NCI-H146 (cell line): ENCODE measurements at places on chromosomes 12 and 14.

GRCh38 chr12:46459861-46460545, 87.4 kb upstream of the SLC38A2 start:
- no peak for DNase-seq

DNA sequence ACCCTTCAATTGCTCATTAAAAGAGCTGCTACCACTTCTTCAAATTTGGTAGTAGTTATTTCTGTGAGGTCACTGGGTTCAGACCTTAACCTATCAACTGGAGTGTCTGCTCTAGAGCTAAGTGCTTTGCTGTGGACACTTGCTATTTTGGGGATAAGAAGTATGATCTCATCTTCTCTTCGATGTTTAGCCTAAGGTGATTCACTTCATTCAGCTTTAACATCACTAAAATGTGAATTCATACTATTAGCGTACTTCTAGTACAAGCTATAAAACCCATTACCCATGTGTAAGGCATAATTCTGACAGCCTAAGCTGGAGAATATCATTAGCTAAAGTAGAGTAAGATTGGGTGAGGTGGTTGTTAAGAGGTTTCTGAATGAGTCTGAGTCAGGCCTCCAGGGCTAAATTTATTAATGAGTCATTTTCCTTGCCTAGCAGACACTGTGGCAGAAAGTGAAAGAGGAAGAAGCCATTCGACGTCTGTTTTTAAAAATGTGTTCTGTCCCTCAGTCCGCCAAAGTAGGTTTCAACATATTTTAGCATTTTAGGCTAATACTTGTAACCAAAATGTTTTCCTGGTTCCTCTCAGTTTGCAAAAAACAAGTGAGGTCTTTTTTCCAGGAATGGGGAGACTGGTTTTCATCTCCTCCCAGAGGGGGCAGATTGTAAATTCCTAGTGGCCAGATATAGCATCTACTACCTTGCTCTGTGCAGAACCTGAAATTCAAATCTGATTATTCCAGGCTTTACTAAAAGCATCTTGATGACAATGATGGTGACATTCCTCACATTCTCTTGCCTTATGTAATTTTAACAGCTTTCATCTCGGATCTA, 103.6 kb downstream of the SSPN start:
- DNase-seq: no peak

GRCh38 chr12:96404696-96405095, 4.5 kb upstream of the CDK17 start:
- no peak for DNase-seq

- DNase-seq: peak; percentile 4
Measured at GRCh38 chr14:42110167-42110566, 503.5 kb downstream of the LRFN5 start.

DNA sequence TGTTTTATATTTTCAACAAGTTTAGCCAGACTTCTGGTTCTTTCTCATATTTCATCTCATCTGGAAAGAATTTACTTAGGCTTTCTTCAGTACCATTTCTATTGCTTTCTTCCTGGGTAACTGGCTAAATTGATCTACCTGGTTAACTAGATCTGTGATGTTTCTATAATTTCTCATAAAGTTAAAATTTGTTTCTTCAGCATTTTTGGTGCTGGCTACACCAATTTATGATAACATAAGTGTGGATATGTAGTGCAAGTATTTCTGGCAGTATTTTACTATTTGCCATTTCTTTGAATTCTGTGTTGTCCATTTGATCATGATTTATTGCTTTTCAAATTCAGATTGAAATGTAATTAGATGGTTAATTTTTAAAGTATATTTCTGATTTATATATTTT, 25.9 kb downstream of the ARHGAP5 start:
- no peak for DNase-seq

DNA sequence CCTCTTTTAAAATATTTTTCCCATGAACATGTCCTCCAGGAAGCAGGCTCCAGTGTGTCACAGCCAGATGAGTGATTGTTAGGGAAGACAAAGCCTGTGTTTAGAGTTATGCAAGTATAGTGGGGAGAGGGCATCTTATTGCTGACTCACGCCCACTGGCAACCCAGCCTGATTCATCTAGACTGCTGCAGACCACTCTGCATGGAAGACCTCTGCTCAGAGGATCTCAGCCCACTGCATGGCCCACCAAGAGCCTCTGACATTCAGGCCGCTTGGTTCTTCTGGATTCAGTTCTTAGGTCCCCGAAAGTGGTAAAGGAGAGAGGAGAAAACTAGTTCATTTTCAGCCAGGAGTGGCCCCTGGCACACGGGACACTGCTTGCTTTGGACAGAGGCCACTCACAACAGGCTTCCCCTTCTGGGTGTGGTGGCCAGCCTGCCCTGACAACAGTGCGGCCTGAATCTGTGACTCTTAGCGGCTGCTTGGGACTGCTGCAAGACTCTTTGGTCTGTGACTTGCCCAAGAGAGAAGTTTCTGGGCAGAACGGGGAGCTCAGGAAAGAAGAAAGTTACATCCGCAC, 266.3 kb downstream of the ZFP36L1 start:
- DNase-seq: no peak

GRCh38 chr14:94295360-94296180, 2.5 kb upstream of the SERPINA10 start:
- DNase-seq: no peak

GRCh38 chr14:89015016-89015415, 190.6 kb downstream of the TTC8 start:
- DNase-seq: no peak

DNA sequence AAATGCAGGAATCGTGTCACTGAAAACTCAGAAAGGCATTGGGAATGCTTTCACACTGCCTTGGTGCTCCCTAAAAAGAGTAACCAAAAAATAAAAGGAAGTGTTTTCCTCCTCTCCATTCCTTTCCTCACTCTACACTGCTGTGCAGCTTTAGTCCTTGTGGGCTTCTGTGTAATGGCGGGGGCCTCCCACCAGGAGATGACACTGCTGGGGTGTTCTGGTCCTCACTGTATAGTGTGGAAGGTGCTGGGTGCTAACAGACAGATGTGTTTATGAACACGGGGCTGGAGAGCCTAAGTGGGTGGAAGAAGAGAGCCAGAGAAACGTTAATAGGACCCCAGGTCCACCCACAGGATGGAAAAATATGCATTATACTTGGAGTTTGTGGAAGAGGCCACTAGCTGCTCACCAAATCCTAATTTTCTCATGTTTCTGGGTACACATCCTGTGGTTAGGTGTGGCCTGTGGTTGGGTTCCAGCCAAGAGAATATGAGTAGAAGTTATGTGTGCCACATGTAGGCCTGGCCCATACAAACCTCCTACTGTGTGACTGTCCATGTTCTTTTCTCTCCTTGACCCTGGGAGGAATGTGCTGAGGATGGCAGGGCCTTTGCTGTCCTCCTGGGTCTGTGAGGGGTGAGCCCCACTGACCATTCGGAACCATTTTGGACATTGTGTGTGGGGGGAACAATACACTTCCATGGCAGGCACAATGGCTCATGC, 14.0 kb upstream of the C1S start:
- DNase-seq: no peak

DNA sequence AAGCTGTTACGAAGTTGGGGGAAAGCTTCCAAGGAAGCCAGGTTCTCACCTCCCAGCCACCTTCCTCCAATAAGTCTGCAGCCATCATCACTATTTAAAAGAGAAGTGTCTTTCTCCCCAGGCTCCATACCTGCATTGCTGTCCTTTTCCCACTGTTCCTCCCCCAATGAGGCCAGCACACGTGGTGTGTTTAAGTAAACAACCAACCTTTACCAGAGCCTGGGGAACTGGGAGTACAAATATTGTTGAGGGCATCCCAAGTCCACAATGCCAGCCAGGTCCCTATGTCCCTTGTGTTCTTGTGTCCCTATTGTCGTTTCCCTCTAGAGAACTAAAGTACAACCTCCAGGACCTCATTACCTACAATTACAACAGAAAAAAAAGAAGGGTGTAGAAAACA, 49.2 kb upstream of the PNMA1 start:
- peak; percentile 18 for DNase-seq

DNA sequence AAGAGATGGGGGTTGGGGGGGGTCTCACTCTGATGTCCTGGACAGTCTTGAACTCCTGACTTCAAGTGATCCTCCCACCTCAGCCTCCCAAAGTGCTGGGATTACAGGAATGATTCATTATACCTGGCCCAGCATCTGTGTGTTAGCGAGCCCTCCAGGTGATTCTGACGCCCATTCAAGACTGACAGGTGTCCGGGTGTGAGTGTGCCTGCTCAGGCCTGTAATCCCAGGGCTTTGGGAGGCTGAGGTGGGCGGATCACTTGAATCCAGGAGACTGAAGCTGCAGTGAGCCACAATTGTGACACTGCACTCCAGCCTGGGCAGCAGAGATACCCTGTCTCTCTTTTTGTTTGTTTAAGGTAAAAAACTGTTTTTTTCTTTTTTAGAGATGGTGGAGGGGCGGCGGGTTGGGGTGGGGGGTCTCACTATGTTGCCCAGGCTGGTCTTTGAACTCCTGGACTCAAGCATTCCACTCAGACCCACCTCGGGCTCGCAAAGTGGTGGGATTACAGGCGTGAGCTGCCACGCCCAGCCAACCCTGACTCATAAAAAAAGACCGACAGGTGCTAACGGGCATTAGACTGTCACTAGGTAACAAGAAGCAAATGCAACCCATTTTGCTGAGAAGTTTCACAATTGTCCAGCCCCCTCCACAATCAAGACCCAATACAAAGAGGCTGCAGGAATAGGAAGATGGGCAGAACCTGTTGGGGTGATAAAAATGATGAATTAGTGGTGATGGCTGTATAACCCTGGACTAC, 4.7 kb downstream of the VSIG10 start:
- peak; percentile 84 for DNase-seq

- DNase-seq: peak; percentile 52
Measured at GRCh38 chr12:106780010-106780631, 5.6 kb downstream of the RIC8B start.

GRCh38 chr12:57835366-57836288, 10.9 kb downstream of the CTDSP2 start:
- DNase-seq: no peak

DNA sequence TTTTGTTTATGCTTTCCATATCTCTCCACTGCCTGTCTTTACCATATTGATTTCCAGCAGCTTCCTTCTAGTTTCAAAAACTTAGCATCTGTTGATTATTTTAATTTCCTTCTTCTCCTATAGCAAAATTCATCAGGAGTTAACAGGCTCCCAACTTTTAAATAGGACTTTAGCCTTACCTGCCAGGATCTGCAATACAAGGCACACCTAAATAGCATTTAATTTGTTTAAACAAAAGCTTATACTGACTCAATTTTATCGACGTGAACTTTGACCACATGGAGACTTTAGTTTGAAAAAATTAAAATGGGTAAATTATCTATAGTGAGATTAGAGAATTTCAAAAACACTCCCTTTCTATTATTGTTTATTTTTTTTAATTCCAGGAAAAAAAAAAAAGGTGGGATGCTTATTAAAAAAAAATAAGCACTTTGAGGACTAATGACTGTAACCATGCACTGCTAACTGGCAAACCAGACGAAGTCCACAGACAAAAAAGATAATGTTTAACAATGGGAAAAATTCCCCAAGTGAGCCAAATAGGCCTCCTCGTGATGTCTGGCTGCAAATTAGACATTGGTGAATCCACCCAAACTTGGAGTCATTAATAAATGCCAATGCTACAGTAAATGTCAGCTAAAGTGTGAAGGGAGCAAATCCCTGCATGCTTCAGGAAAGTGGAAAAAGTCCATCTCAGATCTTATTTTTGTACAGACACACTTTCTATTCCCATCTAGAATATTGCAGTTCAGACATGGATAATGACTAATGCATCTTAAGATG, 40.7 kb downstream of the RMST start:
- peak; percentile 1 for DNase-seq

DNA sequence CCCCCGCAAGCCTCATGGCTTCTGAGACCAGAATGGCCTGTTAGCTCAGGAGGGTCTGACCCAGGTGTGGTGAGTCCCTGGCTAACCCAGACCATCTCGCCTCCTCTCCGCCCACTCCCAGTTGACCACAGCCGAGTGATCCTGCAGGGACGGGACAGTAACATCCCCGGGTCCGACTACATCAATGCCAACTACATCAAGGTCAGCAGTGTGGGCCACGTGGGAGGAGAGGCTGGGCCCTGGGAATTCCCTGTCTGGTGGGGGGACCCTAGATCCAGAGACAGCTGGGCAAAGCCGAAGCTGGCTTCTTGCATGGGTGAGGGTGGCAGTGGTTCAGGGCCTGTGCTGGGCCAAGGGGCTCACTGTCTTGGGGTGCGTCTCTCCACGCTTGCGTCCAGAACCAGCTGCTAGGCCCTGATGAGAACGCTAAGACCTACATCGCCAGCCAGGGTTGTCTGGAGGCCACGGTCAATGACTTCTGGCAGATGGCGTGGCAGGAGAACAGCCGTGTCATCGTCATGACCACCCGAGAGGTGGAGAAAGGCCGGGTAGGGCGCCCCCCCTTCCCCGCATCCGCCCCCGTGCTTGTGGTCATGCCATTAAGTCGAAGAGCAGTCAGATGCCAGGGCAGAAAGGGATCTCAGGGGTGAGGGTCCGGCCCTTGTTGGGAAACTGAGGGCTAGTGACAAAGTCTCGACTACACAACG, 5.0 kb downstream of the PTPN6 start:
- DNase-seq: no peak

- DNase-seq: no peak
Measured at GRCh38 chr12:119859241-119859640, 17.9 kb downstream of the CIT start.

GRCh38 chr12:24838531-24838950, 110.4 kb downstream of the BCAT1 start:
- no peak for DNase-seq

GRCh38 chr12:84542289-84542688, 370.3 kb downstream of the SLC6A15 start:
- no peak for DNase-seq

DNA sequence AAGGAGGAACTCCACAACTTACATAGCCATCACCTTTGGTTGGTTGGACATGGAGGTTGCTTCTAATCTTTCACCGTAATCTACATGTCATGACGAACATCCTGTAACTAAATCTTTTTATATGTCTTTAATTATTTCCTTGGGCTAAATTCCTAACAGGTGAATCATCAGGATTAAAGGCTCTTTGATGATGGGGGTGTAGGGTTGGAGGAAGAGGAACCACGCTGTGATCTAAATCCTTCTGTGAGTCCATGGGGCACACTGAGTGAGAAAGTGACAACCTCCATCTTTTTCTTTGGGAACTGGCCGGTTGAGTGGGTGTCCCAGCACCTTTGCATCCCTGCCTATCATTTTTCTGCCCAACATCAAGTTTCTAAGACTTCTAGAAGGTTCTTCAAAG, 31.1 kb upstream of the MAP1LC3B2 start:
- no peak for DNase-seq

DNA sequence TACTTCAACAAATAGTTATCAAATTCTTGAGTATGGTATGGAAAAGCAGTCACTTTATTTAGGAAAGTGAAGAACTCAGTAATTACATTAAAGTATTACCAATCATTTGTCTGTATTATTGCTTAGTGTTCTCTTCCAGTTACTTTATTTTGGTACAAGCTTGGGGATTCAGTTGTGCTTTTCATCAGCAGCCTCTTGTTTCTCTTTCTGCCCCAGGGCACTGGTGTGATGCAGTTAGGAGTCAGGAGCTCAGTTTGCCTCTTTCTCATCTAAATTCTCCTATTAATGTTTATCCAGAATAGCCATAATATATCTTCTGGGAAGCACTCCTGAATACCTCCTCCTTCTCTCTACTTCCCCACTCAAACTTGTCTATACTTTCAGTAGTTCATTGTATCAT, 25.7 kb downstream of the PMCH start:
- no peak for DNase-seq
